DMS79 treated with DMSO at 0.1 percent for 48 hours (cell line): ENCODE measurements at places on chromosomes 4 and X.

DNA sequence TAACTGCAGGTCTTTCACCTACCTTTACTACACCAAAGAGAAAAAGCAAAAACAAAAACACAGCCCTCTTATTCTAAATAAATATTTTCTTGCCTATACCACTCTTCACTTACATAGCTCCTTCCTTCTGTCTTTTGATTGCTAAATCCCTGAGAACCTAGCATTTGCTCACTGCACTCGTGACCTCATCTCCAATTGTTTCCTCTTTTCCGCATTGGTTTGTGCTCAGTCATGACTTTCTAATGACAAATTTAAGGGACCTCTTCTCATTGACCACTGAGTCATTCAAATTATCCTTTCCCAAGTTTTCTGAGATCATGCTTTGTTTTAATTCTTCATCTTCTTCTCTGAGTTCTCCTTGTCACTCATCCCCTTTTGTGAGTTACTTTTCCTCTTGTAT is 1697.1 kb downstream of the STIM2 start:
- DNase-seq: no peak

- no peak for DNase-seq
Observed at GRCh38 chr4:16794816-16795445, 103.5 kb downstream of the LDB2 start.

- no peak for DNase-seq
Observed at GRCh38 chrX:148825696-148826095, 325.3 kb downstream of the AFF2 start.

- no peak for DNase-seq
Observed at GRCh38 chr4:32890398-32890797, 2170.2 kb downstream of the PCDH7 start.

DNA sequence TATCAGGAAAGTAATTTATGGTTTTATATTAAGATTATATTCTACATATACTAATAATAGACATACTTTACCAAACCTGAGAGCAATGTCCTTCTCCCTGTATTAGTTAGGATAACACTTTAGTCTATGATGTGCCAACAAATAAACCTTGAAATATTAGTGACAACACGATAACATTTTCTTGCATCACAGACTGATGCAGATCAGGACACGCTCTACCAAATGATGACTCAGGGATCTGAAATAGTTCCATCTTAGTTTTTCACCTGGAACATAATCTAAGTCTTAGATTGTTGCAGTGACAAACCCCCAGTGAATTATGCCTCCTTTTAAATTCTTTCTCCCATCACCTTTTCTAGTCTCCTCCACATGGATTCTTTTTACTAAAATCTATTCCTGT is 214.2 kb downstream of the CLCN4 start:
- no peak for DNase-seq

DNA sequence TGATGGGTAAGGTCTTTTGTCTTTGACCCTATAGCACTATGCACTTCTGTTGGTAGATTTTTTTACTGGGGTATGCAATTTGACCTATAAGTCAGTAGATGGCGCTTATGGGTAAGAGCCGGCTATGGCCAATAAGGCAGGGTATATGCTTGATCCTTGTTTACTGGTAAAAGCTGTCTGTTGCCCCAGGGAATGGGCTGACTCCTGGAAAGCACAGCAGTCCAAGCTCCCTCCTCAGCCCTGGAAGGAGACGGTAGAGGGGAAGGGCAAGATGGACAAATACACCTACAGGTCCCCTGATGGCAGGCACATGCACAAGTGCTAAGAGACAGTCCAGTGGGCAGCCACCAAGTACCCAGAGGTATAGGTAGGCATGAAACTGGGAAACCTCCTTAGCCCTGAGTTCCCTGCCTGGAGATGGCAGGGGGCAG is 63.7 kb downstream of the ADAMTS3 start:
- no peak for DNase-seq

DNA sequence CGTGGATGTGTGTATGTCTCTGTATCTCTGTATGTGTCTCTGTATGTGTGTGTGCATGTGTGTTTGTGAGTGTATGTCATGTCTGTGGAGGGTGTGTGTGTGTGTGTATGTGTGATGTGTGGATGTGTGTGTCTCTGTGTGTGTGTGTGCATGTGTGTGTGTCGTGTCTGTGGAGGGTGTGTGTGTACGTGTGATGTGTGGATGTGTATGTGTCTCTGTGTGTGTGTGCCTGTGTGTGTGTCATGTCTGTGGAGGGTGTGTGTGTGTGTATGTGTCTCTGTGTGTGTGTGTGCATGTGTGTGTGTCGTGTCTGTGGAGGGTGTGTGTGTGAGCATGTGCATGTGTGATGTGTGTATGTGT is 51.6 kb upstream of the ADRA2C start:
- no peak for DNase-seq

- DNase-seq: no peak
Observed at GRCh38 chr4:8341691-8342090, 72.1 kb downstream of the HTRA3 start.
